IMR-90 (cell line): ENCODE measurements at places on chromosomes 2 and 18. TPM values are rescaled to one million over a fixed set of nuclear protein-coding genes. Genes with fewer than 3 reads are reported as not detected.

The FAM161A gene
- 1.1 and 1.3 TPM in 2 replicates for total RNA-seq

The CNGA3 gene
- total RNA-seq: under 0.01 TPM in 1 of 2 replicates, not detected in the other

The UGT1A4 gene
- not detected in 2 replicates for total RNA-seq

The CHRNA1 gene
- 0.56 and 0.90 TPM in 2 replicates for total RNA-seq

The FZD7 gene
- total RNA-seq: 62.4 and 81.1 TPM in 2 replicates

The TRIP12 gene
- total RNA-seq: 209 and 315 TPM in 2 replicates

The HS1BP3 gene
- 9.0 and 10.3 TPM in 2 replicates for total RNA-seq

The BOK gene
- 13.3 and 15.8 TPM in 2 replicates for total RNA-seq

The SLC30A3 gene
- under 0.01 TPM in 1 of 2 replicates, not detected in the other for total RNA-seq

DNA sequence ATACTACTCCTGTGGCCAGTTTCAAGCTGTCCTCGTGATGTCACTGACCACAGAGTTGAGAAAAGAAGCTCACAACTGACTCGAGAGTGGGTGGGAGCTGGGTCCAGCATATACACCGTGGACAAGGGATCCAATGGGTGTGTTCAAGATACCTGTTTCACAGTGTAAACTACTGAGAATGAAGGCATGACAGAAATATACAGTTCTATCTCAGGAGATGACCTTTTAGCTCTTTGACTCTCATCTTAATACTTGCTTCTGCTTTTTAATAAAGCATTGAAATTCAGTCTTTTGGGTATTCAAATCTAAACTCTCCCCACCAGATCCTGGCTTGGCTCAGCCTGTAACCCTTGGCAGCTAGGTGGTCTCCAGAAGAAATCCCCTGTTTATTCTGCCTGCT lies 130.1 kb downstream of the MAP2 start:
- no peak for DNase-seq

- no peak for DNase-seq
Measured at GRCh38 chr2:143685421-143686078, 556.3 kb downstream of the ARHGAP15 start.

GRCh38 chr2:3044587-3045317 lies 332.9 kb downstream of the EIPR1 start:
- DNase-seq: no peak

GRCh38 chr2:3115301-3116042 lies 262.1 kb downstream of the EIPR1 start:
- no peak for DNase-seq

DNA sequence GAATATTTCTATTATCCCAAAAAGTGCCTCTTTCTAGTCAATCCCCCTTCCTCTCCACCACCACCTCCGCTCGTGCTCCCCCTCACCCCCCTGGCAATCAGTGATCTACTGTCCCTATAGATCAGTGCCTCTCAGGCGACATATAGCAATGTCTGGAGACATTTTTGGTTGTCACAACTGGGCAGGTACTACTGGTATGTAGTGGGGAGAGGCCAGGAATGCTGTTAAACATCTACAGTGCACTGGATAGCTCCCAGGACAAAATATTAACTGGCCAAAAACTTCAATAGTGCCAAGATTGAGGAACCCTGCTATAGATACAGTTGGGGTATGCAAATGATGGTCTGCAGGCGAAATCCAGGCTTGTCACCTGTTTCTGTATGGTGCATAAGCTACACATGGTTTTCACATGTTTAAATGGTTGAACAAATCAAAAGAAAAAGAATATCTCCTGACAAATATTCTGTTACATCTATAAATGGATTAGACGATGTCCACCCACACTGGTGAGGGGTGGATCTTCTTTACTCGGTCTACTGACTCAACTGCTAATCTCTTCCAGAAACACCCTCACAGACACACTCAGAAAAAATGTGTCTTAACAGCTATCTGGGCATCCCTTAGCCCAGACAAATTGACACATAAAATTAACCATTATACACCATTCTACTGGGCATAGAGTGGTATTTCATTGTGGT lies 25.5 kb downstream of the DPYSL5 start:
- no peak for DNase-seq

- DNase-seq: peak; percentile 71
Measured at GRCh38 chr2:142989273-142990204, 112.1 kb downstream of the KYNU start.

DNA sequence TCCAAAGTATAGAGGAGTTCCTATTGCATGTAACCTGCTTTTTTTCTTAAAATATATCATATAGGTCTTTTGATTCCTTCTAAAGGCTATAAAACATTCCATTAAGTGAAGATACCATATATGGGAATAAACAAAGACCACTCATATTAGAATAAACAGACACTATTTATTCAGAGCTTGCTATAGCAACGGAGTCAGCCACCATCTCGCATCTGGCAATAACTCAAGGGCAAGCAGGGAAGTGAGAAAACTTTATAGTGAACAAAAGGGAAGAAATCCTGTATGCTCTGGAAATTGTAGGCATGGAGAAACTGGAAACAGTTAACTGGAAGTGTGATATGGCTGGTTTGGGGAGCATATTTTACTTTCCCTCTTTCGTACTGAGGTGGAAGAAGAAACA lies 301.9 kb downstream of the PTH2R start:
- DNase-seq: no peak

GRCh38 chr2:22694856-22695255 lies 690.1 kb upstream of the KLHL29 start:
- DNase-seq: no peak

GRCh38 chr18:32730068-32730467 lies 42.8 kb downstream of the KLHL14 start:
- DNase-seq: no peak

DNA sequence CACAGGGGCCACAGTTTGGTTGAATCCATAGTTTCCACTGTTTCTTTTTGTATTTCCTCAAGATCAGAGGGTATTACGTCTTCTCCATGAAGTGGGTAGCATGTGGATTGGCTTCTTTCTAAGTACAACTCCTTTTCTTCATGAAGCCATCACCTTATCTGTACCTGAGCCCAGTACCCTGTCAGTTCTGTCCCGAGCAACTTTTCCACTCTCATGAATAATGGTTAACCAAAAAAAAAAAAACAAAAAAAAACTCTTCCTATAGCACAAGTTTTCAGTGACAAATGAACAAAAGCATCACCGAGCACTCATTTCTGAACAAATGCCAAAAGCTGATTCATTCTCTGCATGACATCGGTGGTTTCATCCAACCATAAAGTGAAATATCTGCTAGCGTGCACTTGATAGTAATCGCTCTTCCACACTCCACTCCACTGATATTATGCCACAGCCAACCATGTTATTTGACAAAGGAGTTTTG lies 53.0 kb upstream of the CCDC150 start:
- peak; percentile 86 for DNase-seq

GRCh38 chr18:63848159-63848558 lies 39.3 kb upstream of the SERPINB2 start:
- peak; percentile 75 for DNase-seq

GRCh38 chr2:147108548-147108947 lies 736.3 kb upstream of the ACVR2A start:
- no peak for DNase-seq

DNA sequence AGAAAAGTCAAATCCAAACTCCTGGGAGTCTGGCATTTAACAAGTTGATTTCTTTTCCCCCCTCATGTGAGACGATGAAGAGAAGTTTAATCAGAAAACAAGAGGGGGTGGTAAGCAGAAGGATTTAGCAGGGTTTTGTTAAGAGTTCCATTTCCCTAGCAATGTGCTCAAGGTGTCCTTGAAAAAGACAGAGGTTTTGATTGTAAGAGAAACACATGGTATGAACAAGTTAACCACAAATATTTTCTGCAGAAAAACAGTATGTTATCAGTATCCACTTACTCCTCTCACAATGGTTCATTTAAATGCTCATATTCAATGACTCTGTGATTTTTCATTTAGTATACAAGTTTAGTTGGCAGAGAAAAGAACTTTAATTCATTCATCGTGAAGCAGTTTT lies 26.8 kb downstream of the LAMA1 start:
- peak; percentile 26 for DNase-seq

GRCh38 chr2:236550701-236551465 lies 18.7 kb upstream of the ACKR3 start:
- DNase-seq: no peak

- peak; percentile 32 for DNase-seq
Measured at GRCh38 chr2:37000318-37000717, 34.0 kb upstream of the STRN start.

DNA sequence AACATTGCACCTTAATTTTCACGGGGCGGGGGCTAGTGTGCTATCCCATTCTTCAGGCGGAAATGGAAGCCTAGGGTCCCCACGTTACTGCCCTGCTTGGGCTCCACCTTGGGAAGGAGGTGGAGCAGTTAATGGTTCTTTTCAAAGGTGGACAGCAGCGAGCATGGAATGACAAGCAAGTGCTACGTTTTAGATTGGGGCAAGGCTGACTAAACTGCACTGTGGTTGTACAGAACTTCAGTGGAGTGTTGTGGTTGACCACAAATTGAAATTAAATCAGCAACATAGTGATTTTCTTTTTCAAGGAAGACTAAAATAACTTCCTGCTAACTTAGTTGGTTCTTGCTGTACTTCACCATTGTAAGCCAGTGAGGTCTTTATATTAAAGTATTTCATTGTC lies 47.0 kb downstream of the CHRNA1 start:
- peak; percentile 53 for DNase-seq

- DNase-seq: no peak
Measured at GRCh38 chr2:223526106-223526505, 76.1 kb downstream of the SCG2 start.

- DNase-seq: no peak
Measured at GRCh38 chr2:25979001-25979400, 3.3 kb downstream of the KIF3C start.

- DNase-seq: no peak
Measured at GRCh38 chr2:130852521-130853115, 15.9 kb downstream of the ARHGEF4 start.

- DNase-seq: peak; percentile 23
Measured at GRCh38 chr18:75422341-75422910, 5.1 kb downstream of the SMIM21 start.

DNA sequence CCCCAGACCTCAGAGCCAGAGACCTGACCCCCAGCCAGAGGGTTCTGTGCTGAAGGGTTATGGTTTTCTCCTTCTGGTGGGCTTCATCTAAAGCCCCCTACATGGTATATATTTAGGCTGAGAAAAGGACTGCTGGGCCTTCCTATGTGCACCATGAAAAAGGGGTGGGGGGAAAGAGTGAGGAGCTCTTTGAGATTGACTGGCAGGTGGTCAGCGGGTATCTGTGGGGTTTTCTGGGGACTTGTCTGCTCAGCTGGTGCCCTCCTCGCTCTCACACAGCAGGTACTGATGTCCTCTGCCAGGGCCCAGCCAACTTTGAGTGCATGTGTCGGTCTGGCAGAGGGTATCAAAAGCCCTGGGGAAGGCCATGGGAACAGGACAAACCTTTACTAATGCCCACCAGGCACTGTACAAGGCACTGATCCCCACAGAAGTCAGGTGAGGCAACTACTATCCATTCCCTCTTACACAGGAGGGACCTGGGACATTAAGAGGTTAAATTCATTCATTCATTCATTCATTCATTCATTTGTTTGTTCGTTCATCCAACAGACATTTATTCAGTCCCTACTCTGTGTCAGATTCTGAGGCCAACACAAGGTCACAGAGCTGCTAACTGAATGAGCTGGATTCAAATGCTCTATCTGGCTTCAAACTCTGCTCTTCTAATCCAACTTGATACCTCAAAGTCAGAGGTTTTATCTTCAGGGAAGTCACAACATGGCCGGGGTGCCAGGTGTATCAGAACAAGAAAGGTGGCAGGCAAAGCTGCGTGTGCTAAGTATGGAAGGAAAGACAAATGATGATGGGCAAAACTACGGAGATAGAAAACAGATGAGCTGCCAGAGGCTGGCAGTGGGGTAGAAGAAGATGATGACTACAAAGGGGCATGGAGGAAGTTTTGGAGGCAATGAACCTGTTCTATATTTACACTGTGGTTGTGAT lies 44.6 kb downstream of the REEP1 start:
- no peak for DNase-seq

DNA sequence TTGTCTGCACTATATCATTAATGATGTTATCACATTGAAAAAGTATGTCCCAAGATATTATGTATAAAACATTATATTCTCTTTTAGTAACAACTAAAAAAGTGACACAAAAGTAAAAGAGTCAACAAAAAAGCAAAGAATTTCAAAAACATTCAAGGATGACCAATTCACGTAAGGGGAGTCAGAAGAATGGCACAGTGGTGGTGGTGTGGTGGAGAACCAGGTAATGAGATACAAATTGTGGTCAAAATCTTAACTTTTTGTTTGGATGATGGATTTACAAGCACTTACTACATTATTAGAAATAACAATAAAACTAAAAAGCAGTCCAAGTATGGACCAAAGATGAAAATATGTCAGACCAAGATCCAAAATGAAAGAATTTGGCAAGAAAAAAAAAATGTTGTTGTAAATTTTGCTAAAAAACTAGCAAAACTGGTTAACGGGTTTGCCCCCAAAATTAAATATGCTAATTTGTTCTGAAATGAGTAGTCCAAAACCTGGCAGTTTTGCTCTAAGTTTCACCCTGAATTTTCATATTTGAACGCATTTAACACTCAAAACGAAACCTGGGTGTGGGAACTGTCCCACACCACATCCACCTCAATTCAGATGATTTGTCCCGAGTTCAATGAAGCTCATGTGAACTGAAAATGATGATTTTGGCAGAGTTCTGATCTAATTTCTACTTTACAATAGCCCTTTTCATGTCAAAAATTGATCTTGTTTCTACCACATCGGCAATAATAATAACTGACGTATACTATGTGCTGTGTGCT lies 135.8 kb downstream of the IKZF2 start:
- DNase-seq: no peak

DNA sequence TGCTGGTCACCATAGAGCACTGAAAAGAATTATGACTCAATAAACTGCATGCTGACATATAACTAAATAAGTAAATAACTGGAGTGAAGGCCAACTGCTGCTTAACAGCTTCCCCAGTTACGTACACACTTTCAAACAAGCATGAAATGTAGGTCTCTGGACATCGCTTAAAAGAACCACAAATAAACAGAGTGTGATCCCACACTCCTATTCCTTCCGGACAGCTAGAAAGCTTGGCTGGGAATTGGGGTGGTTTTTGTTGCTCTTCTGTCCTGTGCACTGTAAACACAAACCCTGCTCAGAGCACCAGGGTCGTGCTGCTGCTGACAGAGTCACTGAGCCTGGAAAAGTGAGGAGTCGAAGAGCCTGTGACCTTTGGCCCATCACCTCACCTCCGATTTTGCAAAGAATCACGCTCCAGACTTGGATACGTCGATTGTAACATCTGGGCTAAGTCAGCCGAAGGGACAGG lies 162.7 kb upstream of the NT5C1B start:
- peak; percentile 39 for DNase-seq

DNA sequence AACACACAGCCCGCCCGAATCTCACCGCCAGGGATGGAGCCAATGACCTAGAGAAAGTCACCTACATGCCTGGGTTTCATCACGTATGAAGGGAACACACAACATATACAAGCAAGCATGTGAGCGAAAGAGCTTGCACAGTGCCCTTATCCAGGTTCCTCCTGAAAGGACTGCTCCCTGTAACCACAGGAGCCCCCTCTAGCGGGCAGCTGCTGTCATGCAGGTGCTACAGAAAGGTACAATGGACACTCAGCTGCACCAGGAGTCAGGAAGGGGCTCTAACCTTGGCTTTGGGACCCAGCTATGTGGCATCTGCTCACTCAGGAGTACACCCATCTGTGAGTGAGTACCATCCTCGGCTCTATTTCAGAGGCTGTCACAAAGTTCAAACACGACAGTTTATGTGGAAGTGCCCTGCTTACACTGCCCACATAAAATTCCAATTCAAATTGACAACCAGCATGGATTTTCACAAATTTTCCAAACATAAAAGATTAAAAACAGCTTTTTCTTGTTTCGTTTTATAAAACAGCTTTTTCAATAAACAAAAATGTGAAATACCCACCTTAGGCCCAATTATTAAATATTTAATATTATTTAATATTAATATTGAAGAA lies 3.5 kb downstream of the NDUFA10 start:
- peak; percentile 47 for DNase-seq
